ELR (cell line): ENCODE measurements at places on chromosomes 11 and 22.

DNA sequence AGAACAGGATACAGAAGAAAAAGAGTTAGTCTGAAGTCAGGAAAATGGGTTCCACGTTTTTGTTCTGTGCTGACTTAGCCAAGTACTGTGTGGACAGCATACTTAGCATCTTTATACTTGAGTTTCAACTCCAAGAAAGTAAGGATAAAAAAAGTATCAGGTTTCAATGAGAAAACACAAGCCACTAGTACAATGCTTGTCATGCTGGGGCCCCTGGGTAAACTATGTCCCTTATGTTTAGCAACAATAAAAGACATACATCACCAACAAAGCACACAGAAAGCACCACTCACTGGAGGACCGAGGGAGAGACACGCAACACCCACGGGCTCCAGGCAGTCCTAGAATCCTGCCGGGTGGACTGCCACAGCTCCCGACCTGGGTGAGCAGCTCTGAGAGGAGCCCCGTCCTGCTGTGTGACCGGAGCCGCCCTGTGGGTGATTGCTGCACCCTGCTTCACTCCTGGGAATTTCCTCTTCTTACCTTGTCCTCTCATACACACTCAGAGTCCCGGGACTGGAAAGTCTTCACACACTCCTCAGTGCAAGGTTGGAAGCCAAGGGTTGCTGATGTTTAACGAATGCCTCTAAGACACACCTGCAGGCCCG is 890.5 kb downstream of the BRD1 start:
- no peak for DNase-seq

GRCh38 chr11:120744016-120744994 is 232.8 kb downstream of the GRIK4 start:
- DNase-seq: peak; percentile 5

- no peak for DNase-seq
Observed at GRCh38 chr22:23909296-23909898, 15.2 kb downstream of the MIF start.

GRCh38 chr22:34324763-34325162 is 404.5 kb upstream of the LARGE1 start:
- DNase-seq: no peak

GRCh38 chr11:62573006-62573591 is 592 bp downstream of the EEF1G start:
- DNase-seq: peak; percentile 42

- DNase-seq: peak; percentile 79
Observed at GRCh38 chr11:4095509-4096230, 1.1 kb downstream of the RRM1 start.

- no peak for DNase-seq
Observed at GRCh38 chr22:32183625-32184024, 21.2 kb downstream of the RFPL2 start.

GRCh38 chr11:76455331-76455730 is 10.5 kb downstream of the EMSY start:
- DNase-seq: no peak

DNA sequence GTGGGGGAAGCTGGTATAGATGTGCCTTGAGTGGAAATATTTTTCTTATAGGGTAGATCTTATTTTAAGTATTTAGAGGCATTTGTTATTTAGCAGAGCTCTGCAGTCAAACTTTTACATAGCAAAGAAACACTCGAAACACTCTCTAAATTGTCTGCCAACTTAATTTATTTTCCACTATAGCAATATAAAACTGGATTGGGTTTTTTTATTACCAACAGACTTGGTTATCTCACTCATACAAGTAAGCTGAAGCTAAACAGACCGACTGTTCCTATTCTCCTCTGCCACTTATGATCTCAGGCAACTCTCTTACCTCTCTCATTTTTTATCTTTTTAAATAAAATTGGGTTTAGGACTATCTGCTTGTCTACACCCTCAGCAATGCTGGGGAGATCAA is 4.6 kb downstream of the RAB38 start:
- DNase-seq: no peak

- DNase-seq: no peak
Observed at GRCh38 chr11:16296273-16296672, 60.1 kb downstream of the SOX6 start.

DNA sequence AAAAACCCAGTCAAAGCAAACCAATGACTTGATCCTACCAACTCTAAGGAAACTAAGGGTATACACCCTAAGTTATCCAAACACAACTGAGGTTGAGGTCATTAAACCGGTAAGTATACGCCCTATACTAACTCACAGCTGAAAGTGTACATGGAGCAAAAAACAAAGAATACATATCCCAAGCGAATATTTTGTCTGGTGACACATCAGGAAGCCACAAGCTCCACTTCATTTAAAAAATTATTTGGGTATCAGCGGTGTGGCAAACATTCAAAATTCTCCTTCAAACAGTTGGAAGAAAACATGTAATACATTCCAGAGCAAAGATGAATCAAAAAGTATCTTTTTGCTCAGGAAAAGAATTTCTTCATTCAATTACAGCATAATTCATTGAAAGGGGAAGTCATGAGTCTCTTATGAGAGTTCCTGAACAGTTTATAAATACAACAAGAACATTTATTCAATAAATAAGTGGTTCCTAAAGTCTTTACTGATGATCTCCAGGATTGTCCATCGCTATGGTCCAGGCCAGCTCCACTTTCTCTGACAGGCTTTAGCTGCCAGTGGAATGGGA is 4.5 kb upstream of the JAML start:
- no peak for DNase-seq

DNA sequence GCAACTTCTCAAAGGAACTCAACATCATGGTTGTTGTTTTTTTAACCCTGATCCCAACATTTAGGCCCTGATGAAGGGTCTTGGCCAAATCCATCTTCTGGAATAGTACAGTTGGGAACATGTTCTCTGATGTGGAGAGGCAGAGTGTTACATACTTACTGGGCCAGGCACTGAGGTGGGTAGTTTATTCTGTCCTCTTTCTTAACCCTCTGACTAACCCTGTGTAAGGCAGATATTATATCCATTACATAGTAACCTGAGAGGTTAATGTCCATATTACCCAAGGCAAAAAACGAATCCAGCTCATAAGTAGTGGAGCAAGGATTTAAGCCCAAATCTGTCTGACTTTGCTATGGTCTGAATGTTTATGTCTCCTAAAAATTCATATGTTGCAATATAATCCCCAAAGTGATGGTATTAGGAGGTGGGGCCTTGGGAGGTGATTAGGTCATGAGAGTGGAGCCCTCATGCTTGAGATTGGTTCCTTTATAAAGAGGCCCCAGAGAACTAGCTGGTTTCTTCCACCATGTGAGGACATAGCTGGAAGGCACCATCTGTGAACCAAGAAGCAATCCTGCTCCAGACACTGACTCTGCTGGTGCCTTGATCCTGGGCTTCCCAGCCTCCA is 16.3 kb downstream of the PPFIBP2 start:
- DNase-seq: no peak

DNA sequence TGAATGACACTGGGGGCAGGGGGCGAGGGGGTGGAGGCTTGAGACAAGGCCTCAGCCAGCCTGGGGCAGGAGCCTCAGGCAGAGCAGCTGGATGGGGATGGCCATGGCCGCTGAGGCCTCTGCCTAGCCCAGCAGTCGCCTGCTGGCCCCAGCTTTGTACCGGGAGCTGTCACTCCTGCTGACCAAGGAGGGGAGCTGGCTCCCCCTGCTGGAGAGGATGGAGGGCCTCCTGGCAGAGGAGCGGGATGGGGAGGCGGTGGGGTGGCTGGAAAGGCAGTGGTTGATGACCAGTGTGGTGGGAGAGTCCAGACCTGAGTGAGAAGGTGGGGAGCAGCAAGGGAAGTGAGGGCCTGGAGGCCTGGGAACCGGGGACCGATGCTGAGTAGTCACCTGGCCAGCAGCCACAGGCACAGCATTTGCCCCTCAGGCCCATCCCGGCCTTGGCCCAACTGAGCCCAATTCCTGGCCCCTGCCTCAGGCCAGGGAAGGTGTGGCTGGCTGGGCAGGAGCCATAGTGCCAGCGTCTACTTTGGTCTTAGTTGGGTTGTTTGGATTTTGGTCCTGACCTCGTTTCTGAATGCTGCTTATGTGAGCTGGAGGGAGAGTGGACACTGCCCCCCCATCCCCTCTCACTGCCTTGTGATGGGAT is 6.0 kb upstream of the SUSD2 start:
- DNase-seq: peak; percentile 84

- no peak for DNase-seq
Observed at GRCh38 chr11:2169005-2169378, 2.6 kb downstream of the TH start.

- DNase-seq: peak; percentile 39
Observed at GRCh38 chr11:59754494-59754858, 700 bp upstream of the STX3 start.

GRCh38 chr11:105000797-105001196 is 22.2 kb downstream of the CASP5 start:
- peak; percentile 15 for DNase-seq

GRCh38 chr11:56911312-56911711 is 77.4 kb upstream of the OR5AK2 start:
- DNase-seq: no peak

GRCh38 chr11:34179026-34179675 is 73.7 kb downstream of the NAT10 start:
- no peak for DNase-seq

DNA sequence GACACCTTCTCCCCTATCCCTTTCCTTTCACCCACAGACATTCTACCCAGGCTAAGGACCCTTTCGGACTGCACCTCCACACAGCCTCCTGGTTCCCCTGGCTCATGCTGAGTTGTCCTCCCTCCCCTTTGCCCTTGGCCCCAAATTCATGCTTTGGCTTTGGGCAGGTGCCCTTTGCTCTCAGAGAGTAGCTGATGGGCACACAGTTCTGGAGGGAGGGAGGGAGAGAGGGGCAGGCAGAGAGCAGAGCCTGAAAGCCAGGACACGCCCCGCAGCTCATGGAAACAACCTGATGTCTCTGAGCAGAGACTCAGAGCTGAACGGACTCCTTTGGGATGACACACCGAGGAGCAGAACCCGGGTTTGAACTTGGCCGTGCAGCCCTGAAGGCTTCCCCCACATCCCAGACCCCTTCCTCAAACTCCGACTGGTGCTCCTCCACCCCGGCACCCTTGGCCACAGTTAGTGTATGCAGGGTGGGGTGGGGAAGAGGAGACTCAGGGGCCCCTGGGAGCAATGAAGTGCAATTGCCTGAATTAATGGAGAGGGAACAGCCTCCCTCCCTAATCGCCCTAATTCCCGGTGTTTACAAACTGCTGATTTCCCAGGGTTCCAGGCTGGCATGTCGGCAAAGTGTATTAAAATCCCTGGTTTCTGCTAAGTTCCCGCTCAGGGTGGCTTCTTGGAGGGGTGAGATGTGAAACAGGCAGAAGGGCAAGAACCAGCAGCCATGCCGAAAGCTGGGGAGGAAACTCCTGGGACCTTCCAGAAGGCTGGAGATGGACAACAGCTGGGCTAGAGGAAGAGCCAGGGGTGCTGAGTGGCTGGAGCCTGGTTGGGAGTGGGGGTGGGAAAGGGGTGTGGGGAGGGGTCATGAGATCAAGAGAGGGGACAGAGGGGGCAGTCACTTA is 71.2 kb upstream of the SHISAL1 start:
- no peak for DNase-seq

DNA sequence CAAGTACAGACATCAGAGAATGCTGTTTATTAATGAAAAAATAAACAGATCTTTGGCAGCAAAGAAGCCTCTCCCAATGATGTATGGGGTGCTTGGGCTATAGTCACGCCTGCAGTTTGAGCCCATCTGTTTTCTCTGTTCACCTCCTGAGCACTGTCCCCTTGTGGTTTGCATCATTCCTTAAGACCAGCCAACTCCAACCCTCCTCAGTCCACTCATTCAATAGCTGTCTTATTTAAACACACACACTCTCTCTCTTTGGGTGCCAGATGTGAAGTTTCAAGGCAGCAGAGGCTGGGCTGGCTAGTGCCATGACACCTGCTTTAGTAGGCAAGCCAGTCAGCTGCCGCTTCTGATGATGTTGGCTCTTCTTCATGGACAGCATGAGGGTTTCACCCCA is 58.1 kb downstream of the POLD3 start:
- no peak for DNase-seq

- no peak for DNase-seq
Observed at GRCh38 chr11:112932593-112932992, 28.6 kb upstream of the NCAM1 start.

- DNase-seq: no peak
Observed at GRCh38 chr11:624705-625635, at the start of gene CDHR5. Gene CDHR5 (minus strand): TSS chr11:624955. CDS start chr11:624902, 53 bp downstream.

GRCh38 chr22:38009000-38009806 is 24.8 kb upstream of the SOX10 start:
- DNase-seq: no peak

- DNase-seq: no peak
Observed at GRCh38 chr11:15942936-15943335, 413.4 kb downstream of the SOX6 start.

- DNase-seq: no peak
Observed at GRCh38 chr22:24338726-24339451, 68.3 kb downstream of the SPECC1L start.

DNA sequence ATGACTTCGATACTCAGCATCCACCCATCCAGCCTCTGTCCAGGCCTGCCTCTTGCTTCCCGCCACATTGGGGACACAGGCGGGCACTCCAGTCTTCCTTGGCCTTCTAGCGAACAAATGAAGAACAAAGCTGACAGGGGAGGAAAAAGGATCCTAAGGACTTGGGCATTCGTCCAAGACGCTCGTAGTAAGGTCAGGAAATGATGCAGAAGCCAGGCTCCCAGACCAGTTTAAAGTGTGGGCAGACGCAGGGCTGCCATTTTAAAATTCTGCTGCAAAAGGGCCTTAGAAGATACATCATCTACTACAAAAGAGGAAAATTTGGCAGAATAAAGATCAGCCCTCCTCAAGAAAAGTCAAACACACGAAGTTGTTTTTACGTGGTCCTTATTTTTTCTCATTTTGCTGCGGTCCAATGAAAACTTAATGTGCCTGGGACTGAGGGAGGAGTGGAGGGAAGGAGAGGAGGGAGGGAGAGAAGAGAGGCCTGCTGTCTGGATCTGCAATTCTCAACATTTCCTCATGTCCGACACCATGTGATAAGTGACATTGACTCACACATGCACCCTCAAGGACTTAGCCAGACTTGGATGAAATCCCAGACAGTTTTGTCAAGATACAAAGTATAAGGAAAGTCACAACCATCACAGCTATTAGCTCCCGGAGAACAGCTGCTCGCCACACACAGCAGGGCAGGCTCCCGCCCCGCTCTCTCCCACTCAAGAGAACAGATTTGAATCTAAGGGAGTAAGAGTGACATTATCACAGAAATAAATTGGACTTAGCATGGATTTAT is 5.7 kb downstream of the DNAL4 start:
- peak; percentile 75 for DNase-seq

DNA sequence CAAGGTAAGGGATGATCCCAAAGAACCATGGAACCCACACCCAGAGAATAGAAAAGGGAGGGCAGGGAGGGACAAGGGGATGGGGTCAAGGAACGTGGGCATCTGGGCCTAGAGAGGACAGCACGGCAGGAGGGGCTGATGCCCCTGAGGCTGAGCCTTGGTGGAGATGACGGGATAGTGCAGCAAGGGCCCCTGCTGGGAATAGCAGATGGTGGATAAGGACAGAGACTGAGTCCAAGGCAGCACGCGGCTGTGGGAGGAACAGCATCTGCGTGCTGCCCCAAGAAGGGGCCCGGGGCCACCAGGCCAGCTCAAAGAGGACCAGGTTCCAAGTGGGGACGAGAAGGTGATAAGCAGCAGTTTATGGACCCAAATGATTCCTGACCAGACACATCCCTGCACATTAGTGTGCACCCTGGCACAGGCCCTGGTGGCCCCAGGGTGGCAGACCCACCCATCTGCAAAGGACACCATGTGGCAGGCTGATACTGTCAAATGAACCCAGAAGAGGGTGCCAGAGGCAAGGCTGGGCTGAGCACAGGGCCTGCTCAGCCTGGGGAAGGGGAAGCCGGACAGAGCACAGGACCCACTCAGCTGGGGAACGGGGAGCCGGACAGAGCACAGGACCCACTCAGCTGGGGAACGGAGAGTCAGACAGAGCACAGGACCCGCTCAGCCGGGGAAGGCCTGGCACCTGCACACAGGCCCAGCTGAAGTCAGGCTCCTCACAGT is 12.8 kb upstream of the TESMIN start:
- DNase-seq: no peak
